ELR (cell line): ENCODE measurements at places on chromosomes 2 and 18.

DNA sequence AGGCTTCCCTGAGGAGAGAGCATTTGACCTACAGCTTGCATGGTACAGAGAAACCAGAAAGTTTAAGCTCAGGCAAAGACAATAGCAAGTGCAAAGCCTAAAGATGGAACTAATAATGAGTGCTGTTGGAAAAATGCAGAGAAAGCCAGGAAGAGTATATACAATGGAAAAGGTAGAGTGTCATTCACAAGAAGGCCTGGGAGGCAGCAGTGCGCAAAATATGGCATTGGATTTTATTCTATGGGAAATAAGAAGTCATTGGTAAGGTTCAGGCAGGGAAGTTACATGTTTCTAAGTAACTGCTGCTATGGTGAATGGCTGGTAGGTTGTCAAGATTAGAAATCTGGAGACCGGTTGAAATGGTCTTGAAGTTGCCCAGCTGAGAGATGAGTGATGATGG lies 2167.3 kb upstream of the CELF4 start:
- no peak for DNase-seq

DNA sequence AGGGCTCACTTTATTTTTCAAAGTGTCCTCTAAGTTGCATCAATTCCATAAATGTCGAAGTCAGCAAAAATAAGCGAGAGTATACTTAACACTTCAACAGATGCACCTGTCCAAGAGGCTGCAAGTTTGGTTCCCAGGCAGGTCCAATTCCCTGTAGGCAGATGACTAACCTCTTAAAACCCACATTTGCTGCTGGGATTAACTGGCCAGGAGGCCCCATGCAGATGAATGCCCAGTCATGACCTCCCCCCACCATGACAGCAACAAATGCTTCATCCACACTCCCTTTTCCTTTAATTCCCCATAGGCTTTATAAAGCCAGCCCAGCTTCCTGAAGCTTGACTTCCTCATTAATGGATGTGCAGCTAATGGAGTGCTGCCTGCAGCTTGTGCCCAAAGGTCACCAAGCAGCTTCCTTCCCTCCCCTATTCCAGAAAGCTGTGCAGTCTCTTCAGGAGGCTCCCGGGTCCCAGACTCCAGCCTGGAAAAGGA lies 35.7 kb downstream of the REEP1 start:
- DNase-seq: no peak

- peak; percentile 43 for DNase-seq
Measured at GRCh38 chr2:113831161-113831560, 58.7 kb upstream of the ACTR3 start.

GRCh38 chr2:38600242-38600891 lies 2.4 kb downstream of the HNRNPLL start:
- peak; percentile 55 for DNase-seq

DNA sequence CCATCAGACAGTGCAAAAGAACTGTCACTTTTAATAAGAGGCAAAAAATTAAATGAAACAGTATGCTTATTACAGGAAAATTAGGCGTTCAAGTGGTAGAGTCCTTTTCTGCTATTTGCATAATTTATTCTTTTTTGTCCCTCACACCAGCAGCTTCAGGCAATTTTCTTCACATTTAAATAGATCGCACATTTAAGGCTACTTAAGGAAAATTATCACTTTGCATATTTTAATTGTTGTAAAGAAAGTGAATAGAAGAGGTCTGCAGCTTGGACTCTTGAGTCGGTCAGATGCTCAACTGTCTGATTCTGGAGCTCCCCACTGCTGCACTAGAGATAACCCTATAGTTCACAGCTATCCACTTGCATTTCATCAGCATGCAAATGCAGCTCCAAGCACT lies 141.3 kb downstream of the FIGN start:
- no peak for DNase-seq

DNA sequence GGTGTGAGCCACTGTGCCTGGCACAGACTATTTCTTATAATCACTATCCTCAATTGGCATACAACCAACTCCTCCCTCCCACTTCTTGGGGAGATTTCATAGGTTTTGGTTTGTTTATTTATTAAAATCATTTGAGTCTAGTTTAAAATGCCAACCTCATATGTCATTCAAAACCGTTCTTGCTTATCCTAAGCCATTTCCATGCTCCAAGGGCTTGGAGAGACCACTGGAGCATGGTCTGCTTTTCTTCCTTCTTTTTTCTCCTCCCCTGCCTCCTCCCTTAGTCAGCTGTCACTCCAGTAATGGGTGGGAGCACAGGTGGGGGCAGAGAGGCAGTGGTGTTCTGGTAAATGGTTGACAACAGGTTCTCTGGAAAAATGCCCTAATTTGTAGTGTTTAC lies 20.4 kb upstream of the KCNS3 start:
- DNase-seq: no peak

GRCh38 chr2:191243154-191243553 lies 2.0 kb upstream of the MYO1B start:
- no peak for DNase-seq

GRCh38 chr2:30706534-30707303 lies 100.5 kb downstream of the CAPN13 start:
- DNase-seq: peak; percentile 60

DNA sequence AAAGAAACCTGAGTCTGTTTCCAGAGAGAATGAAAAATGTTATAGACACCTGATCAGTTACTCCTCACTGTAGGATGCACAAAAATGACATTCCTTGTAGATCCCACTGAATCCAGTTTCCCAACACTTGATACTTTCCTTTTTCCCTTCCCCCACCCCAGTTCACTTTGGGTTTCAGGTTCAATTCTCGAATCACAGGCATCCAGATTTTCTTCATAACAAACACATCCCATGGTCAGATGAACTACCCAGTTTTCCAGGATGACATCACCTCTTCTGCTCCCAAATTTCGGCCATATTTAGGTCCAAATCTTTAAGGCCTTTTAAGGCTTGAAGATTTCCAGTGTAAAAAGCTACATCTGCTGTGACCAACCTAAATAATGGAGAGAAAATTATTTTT lies 51.5 kb downstream of the UGP2 start:
- DNase-seq: no peak

GRCh38 chr18:70442933-70443332 lies 154.1 kb downstream of the SOCS6 start:
- DNase-seq: peak; percentile 24

GRCh38 chr2:67516362-67516761 lies 119.2 kb downstream of the ETAA1 start:
- DNase-seq: no peak

- DNase-seq: no peak
Measured at GRCh38 chr2:42072349-42073118, 24.7 kb downstream of the PKDCC start.

- no peak for DNase-seq
Measured at GRCh38 chr2:21585881-21586280, 462.1 kb downstream of the TDRD15 start.

- DNase-seq: no peak
Measured at GRCh38 chr2:105139556-105140239, 101.8 kb downstream of the MRPS9 start.

DNA sequence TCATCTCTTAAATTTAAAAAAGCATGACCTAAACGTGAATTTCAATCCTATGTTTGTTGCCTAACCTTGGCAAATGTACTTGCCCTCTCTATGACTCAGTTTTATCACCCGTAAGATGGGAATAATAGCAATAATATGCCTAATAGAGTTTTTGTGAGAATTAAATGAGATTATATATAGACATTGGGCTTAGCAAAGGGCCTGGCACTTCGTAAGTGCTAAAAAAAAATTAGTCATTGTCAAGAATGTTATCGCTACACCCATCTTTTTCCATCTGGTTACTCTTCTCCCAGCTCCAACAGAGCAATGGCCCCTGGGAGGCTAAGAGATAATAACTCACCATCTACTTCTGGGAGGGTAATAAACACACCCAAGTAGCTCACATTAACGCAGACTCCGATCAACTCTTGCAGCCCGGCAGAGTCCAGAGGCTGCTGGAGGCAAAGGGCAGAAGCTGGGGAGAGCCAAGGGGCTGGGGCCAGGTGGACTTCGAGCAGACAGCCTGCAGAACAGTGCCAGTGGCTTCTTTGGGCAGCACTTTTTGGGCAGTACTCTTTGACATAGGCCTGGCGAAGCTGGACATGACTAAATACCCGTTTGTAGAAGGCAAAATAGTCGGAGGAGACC lies 63.9 kb upstream of the STPG4 start:
- no peak for DNase-seq

GRCh38 chr2:142190805-142191204 lies 60.0 kb upstream of the LRP1B start:
- peak; percentile 57 for DNase-seq

DNA sequence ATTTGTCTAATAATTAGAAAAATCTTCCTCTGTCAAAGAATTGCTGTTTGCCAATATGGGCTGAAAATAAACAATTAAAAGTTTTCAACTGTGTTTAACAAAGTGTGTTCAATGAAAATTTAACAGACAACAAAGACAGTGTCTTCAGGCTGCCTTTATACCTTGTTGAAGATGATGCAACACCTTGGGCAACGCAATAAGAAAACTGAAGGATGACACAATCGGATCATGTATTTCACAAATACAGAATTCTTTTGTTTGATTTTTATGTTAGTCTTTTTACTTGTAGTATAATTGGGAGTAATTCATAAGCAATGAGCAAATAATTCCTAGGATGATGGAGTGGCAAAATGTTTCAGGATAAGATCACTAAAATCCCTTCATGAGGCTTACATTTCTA lies 27.8 kb downstream of the CHN1 start:
- DNase-seq: no peak

DNA sequence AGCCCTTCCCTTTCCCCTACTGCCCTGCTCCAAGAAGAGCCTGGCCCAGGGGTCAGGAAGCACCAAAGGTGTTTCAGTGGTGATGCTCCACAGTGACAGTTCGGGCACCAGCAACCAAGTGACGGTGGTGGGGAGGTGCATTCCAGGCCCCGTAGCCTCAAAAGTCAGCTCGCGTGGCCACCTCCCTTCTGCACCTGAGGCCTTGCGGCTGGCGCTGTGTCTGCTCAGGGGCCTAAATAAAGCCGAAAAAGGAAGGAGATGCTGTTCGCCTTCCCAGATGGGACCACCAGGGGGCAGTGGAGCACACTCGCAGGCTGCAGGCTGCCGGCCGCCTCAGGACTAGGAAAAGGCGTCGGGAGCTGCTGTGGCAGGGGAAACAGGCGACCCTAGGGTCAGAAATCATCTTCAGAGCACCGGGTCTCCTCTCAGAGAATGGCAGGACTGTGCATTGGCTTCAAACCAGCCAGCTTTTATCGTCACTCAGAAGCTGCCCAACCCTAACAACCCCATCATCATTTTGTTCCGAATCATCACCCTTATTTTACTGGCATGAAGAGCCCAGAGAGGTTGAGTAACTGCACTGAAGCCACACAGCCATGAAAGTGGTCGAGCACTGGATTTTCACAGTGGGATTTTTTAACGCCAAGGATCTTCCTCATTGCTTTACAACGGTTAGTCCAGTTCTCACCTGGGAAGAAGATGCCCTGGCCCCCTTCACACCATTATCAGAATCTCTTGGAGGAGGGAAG lies 213.0 kb upstream of the CELF4 start:
- peak; percentile 1 for DNase-seq

DNA sequence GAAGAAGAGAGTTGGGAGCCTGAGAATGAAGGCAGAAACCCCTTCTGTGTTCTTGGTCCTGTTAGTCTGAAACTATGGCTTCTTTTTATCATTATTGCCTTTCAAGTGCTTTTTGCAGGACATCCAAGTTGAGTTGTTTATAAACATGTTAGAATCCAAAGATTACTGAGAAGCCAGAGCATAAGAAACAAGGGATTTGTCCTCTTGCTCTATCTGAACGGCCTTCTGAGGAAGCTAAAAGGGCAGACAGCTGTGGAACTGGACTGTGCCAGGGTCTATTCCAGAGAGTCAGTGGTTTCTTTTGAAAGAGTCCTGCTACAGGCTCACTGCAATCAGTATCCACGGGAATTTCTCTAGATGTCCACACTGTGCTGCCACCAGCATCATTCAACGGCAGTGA lies 86.6 kb downstream of the ARHGAP28 start:
- DNase-seq: no peak

GRCh38 chr2:38509314-38509946 lies 93.3 kb downstream of the HNRNPLL start:
- peak; percentile 67 for DNase-seq

DNA sequence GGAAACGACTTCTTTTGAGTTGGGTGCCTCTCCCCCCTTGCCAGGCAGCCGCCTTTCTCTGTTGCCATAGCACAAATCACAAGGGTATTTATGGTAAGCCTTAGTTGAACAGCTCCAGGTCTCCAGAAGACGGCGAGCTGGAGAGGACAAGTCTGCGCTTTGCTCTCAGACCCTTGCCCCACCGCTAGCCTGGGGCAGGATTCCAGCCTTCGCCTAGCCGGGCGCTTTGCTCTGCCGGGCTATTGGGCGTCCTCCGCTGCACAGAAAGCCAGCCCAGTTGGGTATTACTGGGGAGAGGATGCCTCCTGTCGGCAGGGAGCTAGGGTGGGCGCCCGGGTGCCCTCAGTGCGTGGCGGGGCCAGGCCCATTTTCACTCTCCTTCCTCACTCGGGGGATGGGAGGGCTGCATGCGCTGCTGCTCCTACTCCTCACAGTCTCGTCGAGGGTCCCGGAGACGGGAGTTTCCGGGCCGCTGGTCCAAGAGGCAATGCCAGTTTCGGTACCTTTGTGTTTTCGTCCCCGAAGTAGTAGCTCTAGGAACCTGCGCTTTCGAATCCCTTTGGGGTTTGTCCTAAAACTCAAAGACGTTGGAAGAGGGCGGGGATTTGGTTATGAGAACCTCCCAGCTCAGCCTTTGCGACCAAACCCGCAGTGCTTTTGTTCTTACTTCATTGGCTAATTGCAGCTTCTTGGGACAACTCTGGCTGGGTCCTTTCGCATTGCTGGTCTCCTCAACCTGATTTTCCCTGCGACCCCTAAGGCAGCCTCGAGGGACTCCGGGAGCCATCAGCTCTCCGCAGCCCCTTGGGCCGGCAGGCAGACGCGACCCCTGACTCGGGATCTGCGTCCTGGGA lies 3.6 kb upstream of the DLX2 start:
- DNase-seq: peak; percentile 77

- no peak for DNase-seq
Measured at GRCh38 chr2:120254178-120254577, 1.5 kb downstream of the RALB start.

DNA sequence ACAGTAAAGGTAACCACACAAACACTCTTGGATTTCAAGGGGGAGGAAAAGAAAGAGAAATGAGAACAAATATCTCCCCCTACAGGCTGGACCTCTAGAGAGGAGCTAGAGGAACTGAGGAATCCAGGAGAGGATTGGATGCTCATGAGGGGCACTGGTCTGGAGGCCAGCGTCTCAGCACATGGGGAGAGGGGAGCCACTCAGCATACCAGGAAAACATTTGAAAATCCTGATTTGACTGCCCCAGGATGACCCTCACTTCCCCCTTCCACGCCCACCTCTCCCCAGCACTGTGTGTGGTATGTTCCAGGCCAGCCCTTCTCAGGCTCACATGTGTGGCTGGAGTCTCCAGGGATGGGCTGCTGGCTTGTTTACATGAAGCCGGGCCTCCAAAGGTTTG lies 396.8 kb upstream of the ID2 start:
- DNase-seq: no peak
